ENCODE measurements at places on chromosomes 2 and 18.
A peak's percentile ranks its signal among the peaks of the same experiment; 100 is the strongest.

DNA sequence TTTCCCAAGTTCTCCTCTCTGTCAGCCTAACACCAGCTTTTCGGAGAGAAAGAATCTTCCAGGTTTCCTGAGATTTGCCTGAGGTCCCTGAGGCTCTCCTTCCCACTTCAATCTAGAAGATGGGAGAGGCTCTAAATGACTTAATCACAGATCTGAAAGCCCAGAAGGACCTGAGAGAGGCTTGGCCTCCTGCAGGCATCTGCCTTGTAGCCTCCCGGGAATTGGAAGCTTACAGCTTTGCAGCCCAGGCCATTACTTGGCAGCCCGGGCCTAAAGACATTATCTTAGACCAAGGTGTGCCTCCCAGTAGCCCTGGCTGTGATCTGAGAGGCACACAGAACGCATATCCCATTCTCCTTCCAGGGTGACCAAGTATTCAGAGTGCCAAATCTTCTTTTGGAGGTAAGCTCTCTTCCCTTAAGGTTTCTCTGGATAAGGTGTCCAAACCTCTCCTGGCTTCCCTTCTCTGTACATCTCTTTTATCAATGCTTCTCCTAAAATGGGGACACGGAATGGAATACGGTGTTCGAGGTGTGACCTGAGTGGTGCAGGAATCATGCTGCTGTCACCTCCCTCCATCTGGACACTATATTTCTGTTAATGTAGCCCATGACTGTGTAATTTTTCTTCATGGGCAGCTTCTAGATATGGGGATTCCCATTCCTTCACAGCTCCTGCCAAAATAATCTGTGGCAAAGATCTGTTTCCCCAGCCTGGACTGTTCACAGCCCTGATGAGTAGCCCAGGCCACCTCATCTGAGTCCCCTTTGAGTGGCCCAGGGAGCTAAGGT is 16.0 kb downstream of the CTIF start:
- no peak for DNase-seq

- no peak for DNase-seq
Observed at GRCh38 chr2:229431327-229431954, 160.4 kb upstream of the PID1 start.

GRCh38 chr2:240584486-240585031 is 2.0 kb upstream of the CAPN10 start:
- no peak for DNase-seq

DNA sequence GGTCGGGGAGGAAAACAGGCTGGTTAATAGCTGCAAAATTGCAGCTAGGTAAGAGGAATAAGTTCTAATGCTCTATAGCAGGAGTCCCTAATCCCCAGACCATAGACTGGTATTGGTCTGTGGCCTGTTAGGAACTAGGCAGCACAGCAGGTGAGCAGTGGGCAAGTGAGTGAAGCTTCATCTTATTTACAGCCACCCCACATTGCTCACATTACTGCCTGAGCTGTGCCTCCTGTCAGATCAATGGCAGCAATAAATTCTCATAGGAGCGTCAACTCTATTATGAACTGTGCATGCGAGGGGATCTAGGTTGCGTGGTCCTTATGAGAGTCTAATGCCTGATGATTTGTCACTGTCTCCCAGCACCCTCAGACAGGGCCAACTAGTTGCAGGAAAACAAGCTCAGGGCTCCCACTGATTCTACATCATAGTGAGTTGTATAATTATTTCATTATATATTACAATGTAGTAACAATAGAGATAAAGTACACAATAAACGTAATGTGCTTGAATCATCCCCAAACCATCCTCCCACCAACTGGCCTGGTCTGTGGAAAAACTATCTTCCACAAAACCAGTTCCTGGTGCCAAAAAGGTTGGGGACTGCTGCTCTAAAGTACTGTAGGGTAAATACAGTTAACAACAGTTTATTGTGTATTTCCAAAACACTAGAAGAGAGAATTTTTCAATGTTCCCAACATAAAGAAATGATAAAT is 91.7 kb upstream of the TFCP2L1 start:
- DNase-seq = no peak

DNA sequence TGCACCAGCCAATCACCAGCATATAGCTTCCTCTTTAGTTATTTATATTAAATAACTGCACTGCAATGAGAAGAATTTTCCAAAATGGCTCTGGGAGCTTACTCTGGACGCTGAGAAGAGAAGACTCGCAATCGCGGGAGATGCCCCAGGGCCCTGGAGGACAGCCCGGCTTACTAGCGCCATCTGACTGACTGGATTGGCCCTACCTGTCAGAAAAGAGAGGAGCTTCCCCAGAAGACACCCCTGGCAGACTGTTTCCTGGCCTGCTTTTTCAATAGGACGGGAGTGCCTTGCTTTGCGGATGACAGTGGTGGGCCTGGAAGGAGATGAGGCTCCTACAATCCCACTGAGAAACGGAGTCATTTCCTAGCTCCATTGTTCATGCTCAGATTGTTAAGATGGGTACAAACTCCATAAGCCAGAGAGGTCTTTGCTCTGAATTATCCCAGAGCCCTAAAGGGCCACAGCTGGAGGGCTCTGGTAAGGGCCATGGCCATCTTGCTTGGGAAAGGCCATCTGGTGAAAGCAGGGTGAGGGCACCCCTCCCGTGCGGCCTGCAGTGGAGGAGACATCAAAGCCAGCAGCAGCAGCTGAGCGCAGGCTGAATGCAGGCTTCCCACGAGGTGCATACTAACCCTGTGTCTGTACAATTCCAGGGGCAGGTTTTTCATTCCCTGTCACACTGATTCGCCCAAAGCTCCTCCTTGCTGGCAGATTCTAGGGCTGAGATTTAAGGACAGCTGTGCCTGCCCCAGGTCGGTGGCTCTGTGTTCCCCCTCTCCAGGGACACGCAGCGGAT is 92.1 kb downstream of the GALR1 start:
- DNase-seq = no peak

GRCh38 chr2:126655500-126656430 is at the start of gene GYPC:
GYPC (plus strand) TSS chr2:126656158; CDS start chr2:126656264, 106 bp downstream.
- DNase-seq = no peak

GRCh38 chr2:24047703-24048033 is 477 bp upstream of the WDCP start:
- DNase-seq = no peak

- DNase-seq = no peak
Observed at GRCh38 chr2:69933839-69934613, 19.1 kb downstream of the MXD1 start.

- no peak for DNase-seq
Observed at GRCh38 chr2:54226260-54226659, 29.8 kb downstream of the TSPYL6 start.

GRCh38 chr2:46097714-46098480 is 199.3 kb upstream of the EPAS1 start:
- peak; percentile 29 for DNase-seq

GRCh38 chr2:197013098-197013497 is 86.6 kb upstream of the PGAP1 start:
- no peak for DNase-seq

DNA sequence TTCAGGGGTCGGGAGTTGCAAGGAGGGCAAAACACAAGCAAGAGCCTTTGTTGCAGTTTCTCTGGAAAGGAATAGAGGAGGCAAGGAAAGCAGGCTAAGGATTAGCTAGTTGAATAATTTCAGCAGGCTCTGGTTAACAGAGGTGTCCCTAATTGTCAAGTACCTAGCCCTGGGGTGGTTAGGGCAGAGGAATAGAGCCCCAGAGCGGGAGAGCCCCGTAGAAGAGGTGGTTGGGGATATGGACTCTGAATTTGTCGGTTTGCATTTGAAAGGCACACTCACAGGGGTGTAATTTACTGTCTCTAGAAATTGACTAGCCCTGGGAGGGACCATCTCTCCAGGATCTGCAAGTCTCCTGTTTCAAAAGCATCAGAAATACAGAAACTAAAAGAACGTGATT is 1030.2 kb downstream of the TMEM182 start:
- no peak for DNase-seq

GRCh38 chr18:63975628-63976027 is 5.7 kb downstream of the SERPINB8 start:
- DNase-seq = no peak

DNA sequence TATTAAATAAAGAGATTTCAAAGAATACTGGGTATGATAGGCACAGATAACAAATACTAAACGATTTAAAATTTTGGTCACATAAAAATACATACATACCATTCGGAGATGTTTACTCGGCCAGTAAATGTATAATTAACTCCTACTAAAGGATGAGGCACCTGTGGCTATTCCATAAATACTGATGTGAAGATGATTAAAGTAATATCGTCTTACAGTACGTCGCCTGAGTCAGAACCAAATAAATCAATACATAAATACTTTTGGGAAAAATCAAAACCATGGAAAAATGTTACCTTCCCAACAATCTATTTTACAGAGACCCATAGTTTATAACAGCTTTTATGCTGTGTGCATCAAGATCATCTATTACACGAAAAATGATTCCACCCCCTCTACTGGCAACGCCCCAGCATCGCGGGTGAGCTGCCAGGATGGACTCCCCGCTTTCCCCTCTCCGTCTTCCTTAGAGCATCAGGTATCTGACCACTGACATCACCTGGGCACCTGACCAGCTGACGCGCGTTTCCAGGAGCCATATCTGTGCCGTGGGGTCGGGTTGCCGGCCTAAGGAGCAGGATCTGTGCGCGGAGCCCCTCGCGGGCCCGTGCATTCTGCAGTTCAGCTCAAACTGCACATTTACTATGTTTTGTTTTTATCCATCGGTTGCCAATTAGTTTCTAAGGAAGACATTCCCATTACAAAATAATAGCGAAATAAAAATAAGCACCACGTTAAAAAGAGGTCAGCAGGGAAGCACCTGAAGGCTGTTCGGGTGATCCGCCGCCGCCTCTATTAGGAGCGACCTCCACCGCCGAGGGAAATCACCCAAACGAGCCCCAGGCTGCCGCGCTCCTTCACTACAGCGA is 901 bp downstream of the ICA1L start:
- peak; percentile 15 for DNase-seq

- no peak for DNase-seq
Observed at GRCh38 chr2:189437926-189438325, 3.3 kb upstream of the WDR75 start.

GRCh38 chr2:824954-825353 is 125.7 kb upstream of the SNTG2 start:
- DNase-seq = no peak

- no peak for DNase-seq
Observed at GRCh38 chr2:40374543-40375240, 77.2 kb downstream of the SLC8A1 start.

GRCh38 chr2:72145658-72146329 is 1.9 kb downstream of the CYP26B1 start:
- DNase-seq = no peak

DNA sequence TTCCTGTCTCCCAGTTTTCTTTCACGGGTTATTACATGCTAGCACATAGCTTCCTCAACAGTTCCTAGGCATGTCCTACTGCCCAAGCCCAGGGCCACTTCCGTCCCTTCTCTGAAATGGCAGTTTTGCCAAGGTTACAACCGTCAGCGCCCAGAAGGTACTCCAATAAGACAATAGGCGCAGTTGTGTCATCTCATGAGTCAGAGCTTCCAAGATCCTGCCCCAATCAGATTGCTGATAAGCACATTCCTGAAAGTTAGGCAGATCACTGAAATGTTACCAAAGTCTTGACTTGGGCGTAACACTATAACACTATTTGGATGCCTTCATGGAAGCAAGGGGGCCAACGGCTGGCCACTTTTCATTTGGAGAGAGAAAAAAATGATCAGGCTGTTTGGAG is 34.2 kb downstream of the GKN2 start:
- DNase-seq = no peak

DNA sequence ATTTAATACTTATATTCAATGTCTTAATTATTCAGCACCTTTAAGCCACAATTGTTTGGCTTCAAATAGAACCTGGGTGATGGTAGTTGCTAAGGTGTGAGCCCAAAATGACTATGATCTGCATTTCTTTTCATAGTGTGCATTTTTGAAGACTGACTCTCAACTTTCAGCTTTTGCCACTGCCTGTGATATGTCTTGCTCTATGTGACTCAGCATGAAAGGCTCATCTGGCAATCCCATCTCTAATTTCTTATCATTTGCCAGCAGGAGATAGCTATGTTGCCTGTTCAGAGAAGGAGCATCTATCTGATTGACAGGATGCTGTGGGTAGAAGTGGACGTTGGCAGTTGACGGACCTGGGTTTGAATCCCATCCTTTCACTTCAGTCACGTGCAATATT is 34.5 kb upstream of the CCDC93 start:
- DNase-seq = no peak

DNA sequence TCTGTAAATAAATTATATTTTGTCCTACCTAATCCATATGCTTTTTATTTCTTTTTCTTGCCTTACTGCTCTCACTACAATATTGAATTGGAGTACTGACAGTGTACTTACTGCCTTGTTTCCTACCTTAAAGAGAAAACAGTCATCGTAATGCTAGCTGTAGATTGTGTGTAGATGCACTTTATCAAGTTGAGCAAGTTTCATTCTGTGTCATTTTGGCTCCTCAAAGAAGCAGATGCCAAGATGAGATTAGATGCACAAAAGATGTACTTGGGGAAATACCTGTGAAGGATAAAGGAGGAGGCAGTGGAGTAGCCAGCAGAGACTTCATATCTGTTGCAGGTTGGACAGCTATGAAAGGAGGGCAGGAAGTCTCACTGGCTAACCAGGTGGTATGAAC is 145.5 kb downstream of the FTCDNL1 start:
- no peak for DNase-seq

- DNase-seq = no peak
Observed at GRCh38 chr2:8494151-8494550, 187.7 kb upstream of the ID2 start.

DNA sequence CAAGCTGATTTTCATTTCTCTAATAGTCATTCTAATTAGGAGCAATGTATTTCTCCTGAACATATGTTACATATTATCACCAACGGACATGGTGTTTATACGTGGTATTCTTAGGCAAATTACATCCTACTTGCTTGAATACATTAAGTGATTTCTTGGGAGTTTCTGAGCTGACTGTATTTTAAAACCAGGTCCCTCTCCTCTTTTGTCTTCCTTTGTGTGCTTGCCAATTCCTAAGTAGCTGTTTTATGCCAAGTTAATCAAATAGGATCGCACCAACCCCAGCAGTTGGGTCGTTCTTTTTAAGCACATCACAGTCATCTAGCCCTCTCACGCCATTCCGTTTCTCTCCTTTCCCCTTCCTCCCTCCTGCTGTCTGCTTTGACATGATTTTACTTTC is 75.4 kb upstream of the MAP2 start:
- no peak for DNase-seq

DNA sequence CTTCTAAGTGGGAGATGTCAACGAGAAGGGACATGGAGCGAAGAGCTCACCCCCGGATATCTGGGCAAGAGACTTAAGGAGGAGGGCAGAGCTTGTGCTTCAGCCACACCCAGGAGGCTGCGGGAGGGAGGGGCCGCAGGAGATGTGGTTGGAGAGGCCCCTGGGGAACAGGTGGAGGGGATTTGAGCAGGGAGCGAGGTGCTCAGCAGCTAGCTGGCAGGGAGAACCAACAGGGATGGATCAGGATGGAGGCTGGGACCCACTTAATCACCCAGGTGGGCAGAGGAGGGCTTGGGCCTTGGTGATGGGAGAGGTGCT is 78.3 kb downstream of the MBP start:
- no peak for DNase-seq

GRCh38 chr2:191250986-191251385 is 5.8 kb downstream of the MYO1B start:
- DNase-seq = no peak

GRCh38 chr2:125516496-125517109 is 1139.4 kb upstream of the GYPC start:
- no peak for DNase-seq
